AG08395 (cell line): ENCODE measurements at places on chromosomes 4 and X.

DNA sequence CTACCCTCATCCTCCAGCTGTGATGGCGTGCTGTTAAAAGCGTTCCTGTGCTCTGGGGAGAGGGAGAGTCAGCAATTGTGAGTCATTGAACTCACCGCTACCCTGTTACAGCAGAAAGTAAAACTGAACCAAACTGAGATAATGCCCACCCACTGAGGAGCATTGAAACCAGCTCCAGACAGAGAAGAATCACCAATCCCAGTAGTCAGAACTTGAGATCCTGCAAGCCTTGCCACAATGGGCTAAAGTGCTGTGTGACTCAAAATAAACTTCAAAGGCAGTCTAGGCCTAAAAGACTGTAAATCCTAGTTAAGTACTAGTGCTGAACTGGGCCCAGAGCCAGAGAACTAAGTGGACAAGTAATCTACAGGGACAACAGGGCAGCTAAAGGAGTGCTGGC, 1394.2 kb upstream of the DIAPH2 start:
- DNase-seq = no peak

DNA sequence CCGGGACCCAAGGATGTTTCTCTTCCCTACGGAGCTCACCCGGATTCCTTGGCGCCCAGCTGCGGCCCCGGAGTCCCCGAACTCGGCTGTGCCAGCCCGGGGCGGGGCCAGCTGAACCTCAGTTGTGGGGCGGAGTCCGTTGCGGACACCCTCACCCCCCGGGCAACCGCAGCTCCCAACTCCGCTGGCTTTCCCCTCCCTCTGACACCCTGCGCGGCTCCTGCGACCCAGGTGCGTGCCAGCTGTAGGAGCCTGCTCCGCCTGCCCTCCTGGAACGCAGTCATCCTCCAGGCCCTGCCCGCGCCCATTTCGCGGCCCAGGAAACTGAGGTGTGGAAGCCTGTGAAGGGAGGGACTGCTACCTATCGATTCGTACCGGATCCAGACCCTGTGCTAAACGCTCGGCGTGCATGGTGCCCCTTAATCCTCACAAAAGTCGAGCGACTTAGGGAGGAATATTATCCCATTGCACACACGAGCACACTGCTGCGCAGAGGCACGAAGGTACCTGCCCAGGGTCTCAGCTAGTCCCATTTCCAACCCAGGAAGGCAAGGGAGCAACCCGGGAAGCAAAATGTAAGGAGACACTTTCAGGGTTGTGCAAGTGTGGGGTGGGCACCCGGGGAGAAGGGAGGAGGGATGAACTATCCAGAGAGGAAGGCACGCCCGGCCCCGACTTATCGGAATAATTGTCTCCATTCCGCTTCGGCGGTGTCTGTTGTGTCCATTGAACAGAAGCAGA, 12.3 kb downstream of the MSX1 start:
- DNase-seq = no peak

GRCh38 chr4:148782284-148782683, 340.1 kb upstream of the NR3C2 start:
- no peak for DNase-seq

DNA sequence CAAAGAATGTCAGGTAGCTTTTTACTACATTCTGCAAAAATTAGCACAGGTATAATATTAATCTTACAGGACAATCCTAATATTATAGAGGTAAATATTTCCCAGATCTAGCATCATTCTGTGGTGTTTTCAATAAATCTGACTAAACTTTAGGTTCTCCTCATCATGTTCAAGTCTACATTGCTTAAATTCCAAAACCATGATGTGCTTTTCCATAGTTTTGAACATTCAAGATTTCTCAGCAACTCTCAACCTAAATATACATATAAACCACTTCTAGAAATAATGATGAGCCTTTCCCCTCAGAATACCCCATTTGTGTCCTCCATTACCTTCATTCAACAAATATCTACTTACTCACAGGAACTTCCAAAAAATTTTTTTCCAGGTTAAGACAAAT, 23.1 kb downstream of the EIF4E start:
- peak; percentile 21 for DNase-seq

DNA sequence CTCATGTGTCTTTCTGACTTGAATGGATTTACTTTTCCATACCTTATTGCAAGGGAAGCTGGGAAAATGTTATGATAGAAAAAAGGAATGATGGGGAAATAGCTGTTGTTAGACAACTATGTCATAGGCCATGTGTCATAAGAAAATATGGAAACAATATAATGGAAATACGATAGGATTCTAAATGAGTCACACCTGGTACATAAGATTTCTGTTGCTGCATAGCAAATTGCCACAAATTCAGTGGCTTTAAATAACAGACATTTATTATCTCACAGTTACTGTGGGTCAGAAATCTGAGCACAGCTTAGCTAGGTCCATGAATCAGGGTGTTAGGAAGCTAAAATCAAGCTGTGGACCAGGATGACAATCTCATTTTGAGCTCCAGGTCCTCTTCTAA, 44.6 kb upstream of the ANKRD50 start:
- DNase-seq = no peak

- no peak for DNase-seq
Measured at GRCh38 chr4:175431694-175432093, 380.4 kb downstream of the GPM6A start.

DNA sequence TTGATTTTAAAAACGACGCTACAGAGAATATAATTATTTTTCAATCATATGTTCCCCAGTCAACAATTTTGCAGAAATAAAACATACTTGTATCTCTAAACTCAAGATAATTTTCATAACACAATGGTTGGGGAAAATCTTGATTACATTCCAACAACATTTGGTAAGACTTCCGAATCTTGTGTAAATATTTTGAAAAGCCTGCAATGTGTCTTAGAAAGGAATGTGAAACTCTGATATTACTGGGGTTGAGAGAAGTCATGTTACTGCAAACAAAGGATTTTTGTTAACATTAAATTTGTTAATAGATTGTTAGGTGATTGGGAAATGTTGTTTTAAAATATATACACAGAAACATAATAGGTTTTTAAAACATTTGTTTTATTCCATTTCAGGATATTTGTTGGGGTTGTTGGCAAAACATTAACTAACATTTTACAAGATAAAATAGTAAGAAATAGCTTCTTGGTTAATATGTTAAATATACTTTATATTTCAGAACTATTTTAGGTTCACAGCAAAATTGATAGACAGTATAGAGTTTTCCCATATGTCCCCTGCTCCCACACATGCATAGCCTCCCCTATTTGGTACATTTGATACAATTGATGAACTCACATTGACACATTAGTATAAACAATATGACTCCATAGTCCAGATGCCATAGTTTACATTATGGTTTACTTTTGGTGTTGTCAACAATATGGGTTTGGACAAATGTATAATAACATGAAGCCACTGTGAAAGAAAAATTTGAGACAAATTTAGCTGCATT, 218.6 kb upstream of the FAM47A start:
- DNase-seq = no peak

DNA sequence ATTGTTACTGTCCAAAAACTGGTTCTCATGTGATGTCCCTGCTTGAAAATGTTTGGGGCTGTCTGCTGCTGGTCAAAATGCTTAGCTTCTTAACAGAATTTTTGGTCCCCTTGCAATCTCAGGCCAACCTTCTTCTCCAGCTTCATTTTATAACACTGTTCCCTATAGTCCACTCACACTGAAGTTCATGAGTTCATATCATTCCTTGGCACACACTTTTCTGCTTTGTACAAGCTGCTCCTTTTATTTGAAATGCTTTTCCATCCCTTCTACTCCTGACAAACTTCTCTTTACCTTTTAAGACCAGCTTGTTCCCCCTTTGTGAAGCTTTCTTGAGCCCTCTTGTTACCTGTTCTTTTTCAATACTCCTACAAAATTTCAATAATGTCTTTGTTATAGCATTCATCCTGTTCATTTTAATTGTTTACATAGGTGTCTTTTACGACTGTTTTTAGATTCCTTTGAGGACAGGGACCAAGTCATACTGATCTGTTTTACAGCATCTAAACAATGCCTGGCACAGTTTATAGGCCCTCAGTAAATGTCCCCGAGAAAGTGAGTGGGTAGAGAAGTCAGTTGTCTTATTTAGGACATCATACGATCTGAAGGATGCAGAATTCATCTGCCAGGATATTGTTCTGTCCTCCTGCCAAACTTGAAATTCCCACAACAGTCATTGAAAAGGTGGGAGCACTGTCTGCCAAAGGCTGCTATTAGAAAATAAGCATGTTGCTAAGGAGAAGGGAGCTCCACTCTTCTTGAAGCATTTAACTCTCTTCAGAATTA, 134.4 kb upstream of the BMPR1B start:
- no peak for DNase-seq

DNA sequence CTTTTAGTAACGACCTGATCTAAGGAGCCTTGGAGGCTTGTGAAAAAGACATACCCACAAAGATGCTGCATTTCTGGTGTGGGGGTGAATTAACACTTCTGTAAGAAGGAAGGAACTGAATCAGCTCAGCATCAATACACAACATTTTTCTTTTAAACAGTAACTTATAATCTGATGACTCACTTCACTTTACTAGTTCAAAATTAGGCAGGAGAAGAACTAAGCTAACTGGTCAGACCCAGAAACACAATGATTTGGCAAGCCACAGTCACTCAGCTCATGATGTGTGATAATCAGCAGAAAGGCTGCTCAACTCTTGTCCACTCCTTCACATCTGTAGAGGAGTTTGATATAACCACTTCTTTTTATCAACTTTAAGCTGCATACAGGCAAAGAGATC, 4.6 kb downstream of the MMAA start:
- peak; percentile 6 for DNase-seq

- peak; percentile 90 for DNase-seq
Measured at GRCh38 chr4:56958111-56958517, 19.3 kb downstream of the NOA1 start.

DNA sequence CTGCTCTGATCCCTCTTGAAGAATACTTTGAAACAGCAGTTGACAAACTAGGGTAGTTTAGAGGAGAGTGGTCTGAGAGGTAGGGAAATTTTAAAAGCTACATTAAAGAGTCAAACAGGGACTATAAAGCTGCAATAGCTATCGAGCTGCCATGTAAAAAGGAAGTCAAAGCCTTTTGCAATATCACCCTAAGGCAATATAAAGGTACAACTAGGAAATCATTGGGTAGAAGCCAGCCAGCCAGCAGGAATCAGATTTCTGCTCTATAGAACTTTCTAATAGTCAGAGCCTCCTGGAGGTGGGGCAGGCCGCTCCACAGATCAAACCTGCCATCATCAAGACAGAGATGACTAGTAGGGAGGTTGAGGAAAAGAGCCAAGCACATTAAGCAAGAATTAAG, 15.2 kb upstream of the PHOX2B start:
- no peak for DNase-seq

DNA sequence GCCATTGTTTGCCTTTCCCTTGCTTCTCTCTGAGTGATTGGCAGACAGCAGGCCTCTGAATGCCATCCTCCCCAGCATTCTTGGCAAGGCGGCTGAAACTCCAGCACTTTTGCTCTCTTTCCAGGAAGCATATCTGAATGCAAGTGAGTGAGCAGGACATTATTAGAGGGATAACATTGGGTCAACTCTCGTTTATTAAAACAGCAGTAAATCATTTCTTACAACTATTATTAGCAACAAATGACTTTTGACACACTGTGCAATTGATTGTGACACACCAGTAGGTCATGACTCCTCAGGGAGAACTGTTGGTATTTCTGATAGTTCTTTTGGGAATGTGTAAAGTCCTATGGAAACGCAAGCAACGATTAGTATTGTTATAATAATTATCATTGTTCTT, 103.8 kb downstream of the EFNB1 start:
- no peak for DNase-seq

DNA sequence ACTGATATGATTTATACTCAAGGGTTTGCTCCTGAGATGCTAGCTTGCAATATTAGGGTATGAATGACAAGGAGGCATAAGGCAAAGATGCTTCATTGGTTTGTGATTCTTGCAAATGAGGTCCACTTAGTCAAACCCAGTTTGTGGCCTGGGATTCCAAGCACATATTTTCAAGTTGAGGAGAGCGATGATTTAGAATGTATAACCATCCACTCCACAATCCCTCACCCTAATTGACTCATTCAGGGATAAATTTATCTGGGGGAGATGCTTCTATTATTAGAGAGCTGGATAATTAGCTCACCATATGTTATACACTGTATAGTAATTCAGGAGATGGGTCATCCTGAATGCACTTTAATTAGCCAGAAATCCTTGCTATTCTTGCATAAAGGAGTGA, 118.3 kb upstream of the PUDP start:
- peak; percentile 40 for DNase-seq

- DNase-seq = no peak
Measured at GRCh38 chr4:28508636-28509035, 1648.0 kb downstream of the STIM2 start.

DNA sequence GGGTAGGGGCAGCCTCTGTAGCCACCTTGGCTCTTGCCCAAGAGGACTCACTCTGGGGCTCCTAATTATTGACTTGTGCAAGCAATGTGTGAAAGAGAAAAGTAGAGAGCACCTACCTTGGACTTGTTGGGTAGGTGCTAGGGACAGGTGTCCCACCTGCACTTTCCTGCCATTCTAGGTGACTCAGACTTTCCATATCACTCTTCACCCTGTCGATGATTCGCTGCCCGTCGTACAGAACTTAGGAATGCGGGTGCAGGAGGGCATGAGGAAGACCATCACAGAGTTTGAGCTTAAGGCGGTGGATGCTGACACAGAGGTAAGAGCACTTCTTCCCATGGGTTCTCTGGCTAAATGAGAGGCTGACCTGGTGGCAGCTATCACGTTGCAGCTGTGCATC, 87.3 kb upstream of the ANXA3 start:
- no peak for DNase-seq

DNA sequence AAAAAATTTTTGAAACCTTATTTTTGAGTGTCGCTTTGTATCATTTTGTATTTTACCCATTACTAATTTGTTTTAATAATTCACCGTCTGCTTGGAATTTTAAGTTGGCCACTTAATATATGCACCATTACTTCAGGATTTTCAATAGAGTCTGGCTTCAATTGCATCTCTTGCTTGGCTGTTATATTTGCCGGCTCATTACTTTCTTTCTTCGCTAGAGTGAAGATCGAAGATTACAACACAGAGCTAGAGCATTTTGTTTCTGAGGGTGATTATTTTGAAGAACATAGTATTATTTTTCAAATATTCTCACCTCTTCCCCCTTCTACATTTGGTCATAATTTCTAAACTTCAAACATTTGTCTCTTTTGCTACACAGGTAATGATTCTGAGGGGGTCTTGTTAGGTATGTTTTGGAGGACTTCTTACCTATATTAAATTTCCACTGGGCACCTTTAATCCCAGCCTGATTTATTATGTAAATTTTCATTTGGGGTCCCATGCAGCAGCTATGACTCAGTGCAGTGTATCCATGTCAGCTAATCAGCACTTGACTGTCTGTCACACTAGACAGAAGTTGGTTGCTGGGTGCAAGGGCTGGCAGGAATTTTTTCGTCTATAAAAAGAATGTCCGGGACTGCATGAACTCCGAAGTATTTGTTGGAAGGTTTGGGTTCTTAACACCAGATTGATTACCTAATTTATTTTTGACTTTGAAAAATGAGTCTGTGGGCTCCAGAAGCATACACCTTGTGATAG, 18.6 kb downstream of the TBC1D1 start:
- DNase-seq = no peak

GRCh38 chrX:49276671-49277534, 7.3 kb downstream of the PPP1R3F start:
- DNase-seq = no peak
